ENCODE measurements at places on chromosomes 1 and 21.

GRCh38 chr1:205680073-205680851 is at the start of gene SLC45A3:
Gene SLC45A3, minus strand, starts transcription at chr1:205680509. Its CDS starts 15,853 bp downstream, at chr1:205664656.
- DNase-seq = peak; percentile 14

- no peak for DNase-seq
These were observed 65.4 kb downstream of the SGIP1 start for GRCh38 chr1:66599346-66599745.

DNA sequence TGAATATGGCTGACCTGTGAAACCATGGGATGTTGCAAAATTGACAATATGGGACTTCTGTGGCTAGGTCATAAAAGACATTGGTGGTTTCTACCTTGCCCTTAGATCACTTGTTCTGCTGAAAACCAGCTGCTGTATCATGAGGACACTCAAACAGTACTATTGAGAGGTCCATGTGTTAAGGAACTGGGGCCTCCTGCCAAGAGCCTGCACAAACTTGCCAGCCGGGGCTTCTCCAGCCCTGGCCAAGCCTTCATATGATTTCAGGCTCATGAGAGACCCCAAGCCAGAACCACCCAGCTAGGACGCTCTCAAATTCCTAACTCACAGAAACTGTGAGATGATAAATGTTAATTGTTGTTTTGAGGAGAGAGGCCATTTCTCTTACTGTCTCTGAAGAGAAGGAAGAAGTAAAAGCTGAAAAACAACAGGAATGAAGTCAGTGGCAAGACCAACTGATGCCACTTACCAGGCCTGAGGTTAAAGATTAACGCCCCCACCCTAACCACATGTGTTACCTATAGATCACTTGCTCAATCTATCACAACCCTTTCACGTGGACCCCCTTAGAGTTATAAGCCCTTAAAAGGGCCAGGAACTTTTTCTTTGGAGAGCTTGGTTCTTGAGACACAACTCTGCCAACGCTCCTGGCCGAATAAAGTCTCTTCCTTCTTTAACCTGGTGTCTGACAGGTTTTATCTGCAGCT is 3.9 kb upstream of the PITHD1 start:
- no peak for DNase-seq

GRCh38 chr21:15893902-15894301 is 164.1 kb downstream of the USP25 start:
- no peak for DNase-seq

DNA sequence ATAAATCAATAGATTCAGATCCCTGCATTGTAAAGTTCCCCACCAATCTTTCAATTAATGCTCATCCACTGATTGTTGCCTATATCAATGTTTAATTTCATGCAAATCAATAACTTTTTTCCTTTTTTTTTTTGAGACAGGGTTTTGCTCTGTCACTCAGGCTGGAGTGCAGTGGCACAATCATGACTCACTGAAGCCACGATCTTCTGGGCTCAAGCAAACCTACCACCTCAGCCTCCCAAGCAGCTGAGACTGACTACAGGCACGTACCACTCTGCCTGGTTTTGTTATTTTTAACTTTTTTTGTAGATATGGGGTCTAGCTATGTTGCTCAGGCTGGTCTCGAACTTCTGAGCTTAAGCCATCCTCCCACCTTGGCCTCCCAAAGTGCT is 25.7 kb downstream of the DIO1 start:
- DNase-seq = no peak
